NCI-H2081 (cell line): ENCODE measurements at places on chromosomes 4 and X.

DNA sequence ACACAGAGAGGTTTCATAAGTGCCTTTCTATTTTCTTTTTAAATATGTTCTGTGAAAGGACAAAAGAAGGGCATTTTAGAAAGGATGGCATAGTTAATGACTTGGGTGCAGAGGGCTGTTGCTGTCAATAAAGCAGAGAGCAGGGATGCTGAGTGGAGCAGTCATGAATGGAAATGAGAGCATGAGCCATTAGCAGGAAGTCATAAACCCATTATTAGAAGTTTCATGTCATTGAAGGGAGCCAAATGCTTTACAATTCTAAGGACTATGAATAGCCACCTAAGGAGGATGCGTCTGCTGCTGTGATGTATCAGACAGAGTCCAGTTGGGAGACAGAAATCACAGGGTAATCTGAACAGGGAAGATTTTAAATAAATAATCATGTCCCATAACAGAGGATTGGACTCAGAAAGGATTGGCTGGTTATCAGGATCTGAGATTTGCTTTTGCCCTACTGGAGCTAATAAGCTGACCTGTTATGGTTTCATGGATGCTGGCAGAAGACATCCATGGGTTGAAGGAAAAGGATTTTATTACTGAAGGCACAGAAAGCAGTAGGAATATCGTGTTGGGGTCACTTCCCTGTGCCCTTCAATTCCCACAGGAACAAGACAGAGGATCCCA is 47.5 kb upstream of the WDR19 start:
- DNase-seq: no peak

DNA sequence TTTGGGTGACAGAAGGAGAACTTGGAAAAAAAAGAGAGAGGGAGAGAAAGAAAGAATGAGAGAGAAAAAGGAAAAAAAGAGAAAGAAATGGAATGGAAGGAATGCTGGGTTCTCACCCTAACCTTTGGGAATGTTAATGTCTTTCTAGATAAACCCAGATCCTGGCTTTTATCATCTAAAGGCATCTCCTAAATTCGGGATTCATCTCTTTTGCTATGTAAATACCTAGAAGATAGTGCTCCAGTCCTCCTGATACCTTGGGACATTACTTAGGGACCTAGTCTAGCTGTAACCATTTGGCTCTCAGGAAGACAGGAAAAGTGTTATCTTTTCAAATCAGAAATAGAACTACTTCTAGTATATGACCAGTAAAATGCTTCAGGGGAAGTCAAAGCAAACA is 15.8 kb upstream of the SPCS3 start:
- DNase-seq: no peak

DNA sequence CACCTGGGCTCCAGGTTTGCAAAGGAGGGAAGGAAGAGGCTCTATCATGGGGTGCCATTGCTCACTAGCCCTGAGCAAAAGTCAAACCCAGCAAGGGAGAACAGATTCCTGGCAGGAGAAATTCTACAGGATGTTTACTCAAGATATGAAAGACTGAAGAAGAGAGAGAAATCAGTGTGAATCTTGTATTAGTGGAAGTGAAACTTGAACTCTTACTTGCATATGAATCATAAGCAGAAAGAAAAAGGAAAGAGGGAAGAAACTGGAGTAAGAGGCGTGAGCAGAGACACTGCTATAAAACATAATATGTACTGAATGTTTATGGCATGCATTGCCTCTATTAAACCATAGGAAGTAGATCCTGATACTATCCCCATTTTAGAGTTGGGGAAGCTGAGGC is 60.9 kb downstream of the C4orf46 start:
- no peak for DNase-seq

DNA sequence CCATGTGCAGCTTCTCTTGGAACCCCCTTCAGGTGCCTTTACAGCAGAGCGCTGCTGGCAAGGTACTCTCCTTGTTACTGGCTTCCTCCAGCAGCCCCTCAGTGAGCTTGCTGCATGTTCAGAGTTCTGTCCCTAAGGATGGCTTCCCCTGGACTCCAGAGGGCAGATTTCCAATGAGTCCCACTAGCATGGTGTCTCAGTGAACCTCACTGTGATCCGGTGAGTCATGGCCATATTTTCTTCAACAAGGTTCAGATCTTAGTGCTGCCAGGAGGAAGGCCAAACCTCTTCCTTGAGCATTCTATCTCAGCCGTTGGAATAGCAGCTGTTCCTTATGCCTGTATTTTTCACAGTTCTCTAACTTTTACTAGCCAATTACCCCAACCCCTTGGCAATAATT is 98.8 kb downstream of the CASK start:
- no peak for DNase-seq
